Stimulated activated CD4-positive, alpha-beta T cell treated with anti-CD3 and anti-CD28 coated beads, Interleukin-1b, Interleukin-23, amount 100 ng/mL, for 4 hours (primary cell): ENCODE measurements at places on chromosomes 3 and 15.

- DNase-seq = peak; percentile 73
These were observed 35.4 kb downstream of the EHD4 start for GRCh38 chr15:41936649-41937567.

DNA sequence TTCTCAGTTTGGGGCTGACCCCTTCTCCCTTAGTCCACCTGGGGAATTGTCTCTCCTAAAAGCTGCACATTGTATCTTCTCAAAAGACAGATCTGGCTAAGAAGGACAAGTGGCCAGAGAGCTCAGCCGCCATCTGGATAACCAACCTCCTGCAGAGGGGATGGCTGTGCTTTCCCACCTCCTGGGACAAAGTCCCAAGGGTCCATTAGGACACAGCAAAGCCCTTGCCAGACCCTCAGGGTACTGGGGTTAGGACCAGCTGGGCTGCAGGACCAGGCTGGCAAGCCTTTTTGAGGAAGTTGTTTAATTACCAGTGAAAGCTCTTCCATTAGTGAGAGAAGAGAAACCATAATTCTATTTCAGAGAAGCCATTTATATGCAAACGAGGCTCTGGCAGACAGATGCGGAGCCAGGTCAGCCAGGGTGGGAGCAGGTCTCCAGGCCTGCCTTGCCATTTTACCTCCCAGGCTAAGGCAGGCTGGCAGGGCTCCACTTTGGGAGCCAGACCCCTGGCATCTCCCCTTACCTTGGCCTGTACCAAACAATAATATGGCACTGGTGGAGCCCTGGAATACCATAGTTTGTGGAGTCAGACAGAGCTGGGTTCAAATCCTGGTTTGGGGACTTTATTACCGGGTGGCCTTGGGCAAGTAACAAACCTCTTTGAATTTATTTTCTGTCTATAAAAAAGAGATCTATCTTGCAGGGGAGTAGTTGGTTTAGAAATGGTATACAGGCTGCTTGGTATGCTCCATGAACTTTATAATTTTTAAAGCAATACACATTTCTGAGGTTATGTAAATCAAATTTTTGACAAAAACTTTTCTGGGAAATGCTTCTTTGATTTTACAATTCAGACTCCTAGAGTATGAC, 17.9 kb downstream of the SHF start:
- no peak for DNase-seq

DNA sequence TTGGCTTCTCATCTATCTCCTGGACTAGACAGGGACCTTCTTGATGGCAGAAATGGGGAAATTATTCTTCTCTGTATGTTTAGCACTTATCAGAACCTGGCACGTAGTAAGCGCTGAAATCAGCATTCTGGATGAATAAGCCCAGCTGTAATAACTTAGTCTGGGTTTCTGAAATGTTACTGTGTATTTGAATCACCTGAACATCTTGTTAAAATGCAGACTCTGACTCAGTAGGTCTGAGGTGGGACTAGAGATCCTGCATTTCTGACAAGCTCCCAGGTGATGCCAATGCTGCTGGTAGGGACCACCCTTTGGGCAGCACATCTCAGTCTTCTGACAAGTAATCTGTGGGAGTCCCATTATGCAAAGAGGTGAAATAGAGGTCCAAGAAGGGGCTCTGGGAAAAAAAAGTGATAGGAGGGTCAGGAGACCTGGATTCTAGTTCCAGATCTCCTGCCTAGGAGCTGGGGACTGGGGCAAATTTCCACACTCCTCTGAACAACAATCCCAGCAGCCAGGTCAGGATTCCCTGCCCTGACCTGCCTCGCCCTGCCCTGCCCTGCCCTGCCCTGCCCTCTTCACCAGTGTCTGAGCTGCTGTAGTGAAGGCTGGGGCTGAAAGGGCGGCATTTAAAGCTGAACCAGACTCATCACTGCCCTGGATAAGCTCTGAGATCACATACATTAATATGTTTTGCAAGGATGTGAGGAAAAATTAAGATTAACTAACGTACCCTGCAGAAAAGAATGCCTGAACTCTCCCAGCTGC, 17.2 kb upstream of the SLC6A11 start:
- DNase-seq = no peak

DNA sequence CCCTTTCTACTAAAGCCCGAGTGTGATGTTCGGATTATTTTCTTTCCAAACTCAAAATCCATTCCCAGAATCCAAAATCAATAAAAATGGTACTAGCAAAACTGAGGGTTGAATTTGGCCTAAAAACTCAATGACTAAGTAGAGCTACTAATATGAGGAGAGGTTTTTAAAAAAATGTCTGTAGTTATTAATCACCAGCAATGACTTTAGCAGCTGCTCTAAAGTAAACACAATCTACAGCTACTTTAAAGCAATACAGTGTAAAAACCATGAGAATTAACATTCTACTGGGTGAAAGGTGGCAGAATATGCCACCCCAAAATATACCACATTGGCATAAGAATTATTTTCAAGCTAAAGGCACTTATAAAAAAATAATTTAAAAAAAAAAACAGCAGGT, 23.5 kb downstream of the FHIT start:
- no peak for DNase-seq
